Mesendoderm (in vitro differentiated cells): ENCODE measurements at places on chromosomes 3 and 15.

- H3K27me3 ChIP-seq: no peaks in the 10 kb centered on the region
- H3K4me3 ChIP-seq: no peak overlapping the region
Observed at GRCh38 chr3:168604767-168605166, 509.0 kb upstream of the GOLIM4 start.

- H3K36me3 ChIP-seq: no peaks in the 10 kb centered on the region
- H3K27me3 ChIP-seq: no peaks in the 10 kb centered on the region
- H3K27ac ChIP-seq: no peak overlapping the region
- no peaks in the 10 kb centered on the region for H3K4me1 ChIP-seq
- H3K4me3 ChIP-seq: no peak overlapping the region
Observed at GRCh38 chr3:141280086-141280485, 48.5 kb downstream of the PXYLP1 start.

DNA sequence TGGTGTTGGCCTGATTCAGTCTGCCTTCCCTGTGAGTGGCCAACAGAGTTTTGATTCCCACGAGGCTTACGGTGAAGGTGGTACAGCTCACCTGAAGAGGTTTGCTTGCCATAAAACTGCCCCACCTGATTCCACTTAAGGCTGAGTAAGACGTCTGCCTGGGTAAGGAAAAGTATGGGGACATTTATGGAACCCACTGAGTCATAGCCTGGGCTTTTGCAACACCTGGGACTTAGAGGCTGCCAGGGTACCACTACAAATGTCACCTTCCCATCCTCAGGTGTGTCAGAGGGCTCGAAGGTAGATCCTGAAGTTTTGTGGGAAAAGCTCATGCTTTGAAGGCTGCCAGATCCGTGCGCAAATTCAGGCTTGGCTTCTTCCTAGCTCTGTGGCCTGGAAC is 56.9 kb upstream of the SLCO2A1 start:
- H3K27ac ChIP-seq: no peak overlapping the region
- no peak overlapping the region for H3K4me3 ChIP-seq
- no peaks in the 10 kb centered on the region for H3K4me1 ChIP-seq
- H3K27me3 ChIP-seq: no peaks in the 10 kb centered on the region

- peak; percentile 87 for DNase-seq
- H3K36me3 ChIP-seq: no peaks in the 10 kb centered on the region
- no peak overlapping the region for H3K4me3 ChIP-seq
- H3K27me3 ChIP-seq: no peaks in the 10 kb centered on the region
- peaks cover 14% of the 10 kb centered on the region for H3K4me1 ChIP-seq
Observed at GRCh38 chr3:46987743-46988401, 8.4 kb downstream of the NBEAL2 start.

DNA sequence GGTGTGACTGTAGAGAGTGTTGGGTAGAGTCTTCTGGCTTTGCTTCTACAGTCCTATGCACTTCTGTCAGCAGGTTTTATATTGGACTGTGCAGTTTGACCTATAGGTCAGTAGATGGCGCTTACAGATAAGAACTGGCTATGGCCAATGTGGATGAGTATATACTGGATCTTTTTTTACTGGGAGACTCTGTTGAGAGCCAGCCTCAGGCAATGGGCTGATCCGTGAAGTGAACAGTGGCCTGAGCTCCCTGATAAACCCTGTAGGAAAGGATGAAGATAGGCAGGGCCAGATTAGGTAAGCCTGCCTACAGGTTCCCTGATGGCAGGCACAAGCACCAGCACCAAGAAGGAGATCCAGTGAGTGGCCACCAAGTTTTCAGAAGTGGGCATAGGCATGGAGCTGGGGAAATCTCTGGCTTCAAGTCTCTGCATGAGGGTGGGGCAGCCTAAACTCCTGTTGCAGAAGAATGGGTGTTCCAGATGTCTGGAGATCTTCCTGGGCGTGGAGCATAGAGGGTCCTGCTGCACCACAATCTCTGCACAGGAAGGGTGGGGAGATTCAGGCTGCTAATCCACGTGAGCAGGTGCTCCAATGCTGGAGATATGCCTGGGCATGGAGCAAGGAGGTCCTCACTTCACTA is 326.0 kb upstream of the SGO1 start:
- no peaks in the 10 kb centered on the region for H3K4me1 ChIP-seq
- DNase-seq: peak; percentile 91
- H3K27me3 ChIP-seq: no peaks in the 10 kb centered on the region
- H3K4me3 ChIP-seq: no peak overlapping the region
- no peaks in the 10 kb centered on the region for H3K36me3 ChIP-seq
- no peak overlapping the region for H3K27ac ChIP-seq

GRCh38 chr15:40242601-40243000 is 3.7 kb downstream of the PAK6 start:
- H3K4me1 ChIP-seq: peaks cover 3% of the 10 kb centered on the region
- no peak for DNase-seq
- H3K27ac ChIP-seq: no peak overlapping the region
- no peak overlapping the region for H3K4me3 ChIP-seq
- H3K36me3 ChIP-seq: no peaks in the 10 kb centered on the region
- H3K27me3 ChIP-seq: no peaks in the 10 kb centered on the region

- H3K36me3 ChIP-seq: no peaks in the 10 kb centered on the region
- H3K4me1 ChIP-seq: no peaks in the 10 kb centered on the region
- DNase-seq: peak; percentile 66
- H3K27ac ChIP-seq: no peak overlapping the region
- no peak overlapping the region for H3K4me3 ChIP-seq
Observed at GRCh38 chr3:150303768-150304167, 104.3 kb upstream of the TSC22D2 start.

GRCh38 chr3:69385723-69386555 is at the start of gene FRMD4B:
TSS of gene FRMD4B (minus strand) at chr3:69386088. CDS start at chr3:69385989, 99 bp downstream.
- no peaks in the 10 kb centered on the region for H3K4me1 ChIP-seq
- peaks cover 9% of the 10 kb centered on the region for H3K27me3 ChIP-seq
- H3K4me3 ChIP-seq: no peak within 1 kb of the TSS
- DNase-seq: peak; percentile 49
- H3K27ac ChIP-seq: no peak within 1 kb of the TSS

- H3K4me3 ChIP-seq: no peak overlapping the region
- no peak for DNase-seq
- no peaks in the 10 kb centered on the region for H3K27me3 ChIP-seq
- no peaks in the 10 kb centered on the region for H3K36me3 ChIP-seq
- no peaks in the 10 kb centered on the region for H3K4me1 ChIP-seq
Observed at GRCh38 chr3:59072681-59073080, 22.9 kb upstream of the CFAP20DC start.

- H3K27ac ChIP-seq: no peak overlapping the region
- DNase-seq: no peak
- no peaks in the 10 kb centered on the region for H3K27me3 ChIP-seq
- no peaks in the 10 kb centered on the region for H3K36me3 ChIP-seq
- H3K4me3 ChIP-seq: no peak overlapping the region
Observed at GRCh38 chr3:58952128-58952917, 97.5 kb downstream of the CFAP20DC start.

DNA sequence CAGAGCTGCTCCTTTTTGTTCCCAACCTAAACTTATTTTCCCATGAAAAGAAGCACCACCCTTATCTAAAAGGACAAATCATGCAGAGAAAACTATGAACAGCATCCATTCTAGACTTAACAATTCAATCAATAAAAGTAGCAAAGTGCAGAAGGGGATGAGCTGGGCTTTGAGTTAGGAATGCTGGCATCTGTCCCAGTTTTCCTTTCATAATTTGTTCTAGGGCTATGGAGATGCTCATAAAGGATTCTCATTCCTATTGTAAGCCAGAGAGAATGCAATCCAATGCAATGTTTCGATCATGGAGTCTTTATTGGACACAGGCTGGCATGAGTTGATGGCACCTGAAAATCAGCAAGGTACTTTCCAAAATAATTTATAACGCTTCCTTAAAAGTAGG is 330.6 kb downstream of the VPS13C start:
- H3K27ac ChIP-seq: no peak overlapping the region
- H3K36me3 ChIP-seq: no peaks in the 10 kb centered on the region
- no peak for DNase-seq
- no peaks in the 10 kb centered on the region for H3K27me3 ChIP-seq
- no peak overlapping the region for H3K4me3 ChIP-seq
- H3K4me1 ChIP-seq: peaks cover 9% of the 10 kb centered on the region

GRCh38 chr15:40511093-40511471 is 40.3 kb downstream of the CHST14 start:
- no peaks in the 10 kb centered on the region for H3K36me3 ChIP-seq
- H3K4me1 ChIP-seq: peaks cover 1% of the 10 kb centered on the region
- peaks cover 6% of the 10 kb centered on the region for H3K27me3 ChIP-seq
- peak; percentile 15 for DNase-seq
- H3K27ac ChIP-seq: no peak overlapping the region

- H3K27me3 ChIP-seq: no peaks in the 10 kb centered on the region
- H3K4me1 ChIP-seq: no peaks in the 10 kb centered on the region
Observed at GRCh38 chr3:127720161-127720823, 47.5 kb downstream of the ABTB1 start.

DNA sequence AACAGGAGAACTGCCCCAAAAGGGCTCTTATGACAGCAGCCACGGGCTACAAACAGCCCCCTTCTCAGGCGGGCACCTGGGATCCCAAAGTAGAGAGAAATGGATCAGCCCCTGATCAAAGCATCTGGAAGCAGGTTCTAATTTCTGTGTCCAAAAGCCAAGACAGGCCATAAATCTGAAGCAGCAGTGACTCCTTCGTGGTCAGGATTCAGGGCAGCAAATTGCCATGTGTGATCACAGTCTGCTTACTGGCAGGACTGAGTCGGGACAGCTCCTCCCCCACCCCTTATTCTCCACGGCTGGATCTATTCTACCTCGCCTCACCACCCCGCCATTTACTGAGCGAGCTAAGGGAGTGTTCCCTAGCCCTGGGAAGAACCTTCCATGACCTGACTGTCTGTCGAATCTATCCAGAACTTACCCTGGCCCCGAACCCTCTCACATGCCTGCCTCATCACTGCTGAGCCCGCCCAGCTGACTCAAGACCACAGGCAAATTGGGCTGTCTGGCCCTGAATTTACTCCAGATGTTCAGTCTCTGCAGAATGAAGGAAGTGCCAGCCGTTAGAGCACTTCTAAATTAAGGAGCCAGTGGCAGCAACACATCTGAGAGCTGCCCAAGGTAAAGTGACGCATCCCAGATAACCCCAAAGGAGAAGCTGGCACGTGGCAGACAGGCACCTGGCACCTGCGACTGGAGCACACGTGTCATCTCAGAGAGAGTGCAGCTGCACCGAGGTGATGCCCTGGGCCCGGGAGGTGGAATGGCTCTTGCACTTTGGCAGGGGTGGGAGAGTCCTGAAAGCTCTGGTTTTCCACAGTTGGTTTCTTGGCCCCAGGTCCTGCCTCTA is 1.3 kb downstream of the LRRC15 start:
- no peaks in the 10 kb centered on the region for H3K27me3 ChIP-seq
- H3K4me3 ChIP-seq: no peak overlapping the region
- no peak for DNase-seq
- H3K4me1 ChIP-seq: peaks cover 2% of the 10 kb centered on the region
- H3K36me3 ChIP-seq: no peaks in the 10 kb centered on the region

DNA sequence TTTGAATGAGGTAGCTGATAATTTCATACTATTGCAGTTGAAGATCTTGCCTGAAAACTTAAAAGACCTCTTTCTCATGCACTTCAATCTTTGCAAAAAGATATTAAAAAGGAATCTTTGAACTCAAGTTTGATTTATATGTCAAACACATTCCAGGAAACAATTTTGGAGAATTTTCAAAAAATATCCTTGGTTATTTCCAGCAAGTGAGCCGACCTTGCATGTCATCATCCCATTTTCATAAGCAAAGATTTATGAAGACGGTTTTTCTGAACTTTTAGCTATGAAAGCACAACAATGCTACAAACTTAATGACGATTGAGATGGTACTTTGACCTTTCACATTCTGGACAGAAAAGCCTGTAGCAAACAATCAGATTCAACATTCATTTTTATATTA is 95.6 kb downstream of the RFX7 start:
- H3K4me3 ChIP-seq: no peak overlapping the region
- no peak overlapping the region for H3K27ac ChIP-seq
- H3K36me3 ChIP-seq: no peaks in the 10 kb centered on the region
- H3K4me1 ChIP-seq: peaks cover 2% of the 10 kb centered on the region

- H3K27ac ChIP-seq: no peak overlapping the region
- no peaks in the 10 kb centered on the region for H3K4me1 ChIP-seq
- no peaks in the 10 kb centered on the region for H3K27me3 ChIP-seq
- no peak for DNase-seq
Observed at GRCh38 chr3:153484842-153485241, 322.8 kb downstream of the RAP2B start.
